ENCODE measurements at places on chromosomes 16 and 17. TPM values are rescaled to one million over a fixed set of nuclear protein-coding genes. Genes with fewer than 3 reads are reported as not detected.

SALL1 gene
- total RNA-seq = not detected

DNA sequence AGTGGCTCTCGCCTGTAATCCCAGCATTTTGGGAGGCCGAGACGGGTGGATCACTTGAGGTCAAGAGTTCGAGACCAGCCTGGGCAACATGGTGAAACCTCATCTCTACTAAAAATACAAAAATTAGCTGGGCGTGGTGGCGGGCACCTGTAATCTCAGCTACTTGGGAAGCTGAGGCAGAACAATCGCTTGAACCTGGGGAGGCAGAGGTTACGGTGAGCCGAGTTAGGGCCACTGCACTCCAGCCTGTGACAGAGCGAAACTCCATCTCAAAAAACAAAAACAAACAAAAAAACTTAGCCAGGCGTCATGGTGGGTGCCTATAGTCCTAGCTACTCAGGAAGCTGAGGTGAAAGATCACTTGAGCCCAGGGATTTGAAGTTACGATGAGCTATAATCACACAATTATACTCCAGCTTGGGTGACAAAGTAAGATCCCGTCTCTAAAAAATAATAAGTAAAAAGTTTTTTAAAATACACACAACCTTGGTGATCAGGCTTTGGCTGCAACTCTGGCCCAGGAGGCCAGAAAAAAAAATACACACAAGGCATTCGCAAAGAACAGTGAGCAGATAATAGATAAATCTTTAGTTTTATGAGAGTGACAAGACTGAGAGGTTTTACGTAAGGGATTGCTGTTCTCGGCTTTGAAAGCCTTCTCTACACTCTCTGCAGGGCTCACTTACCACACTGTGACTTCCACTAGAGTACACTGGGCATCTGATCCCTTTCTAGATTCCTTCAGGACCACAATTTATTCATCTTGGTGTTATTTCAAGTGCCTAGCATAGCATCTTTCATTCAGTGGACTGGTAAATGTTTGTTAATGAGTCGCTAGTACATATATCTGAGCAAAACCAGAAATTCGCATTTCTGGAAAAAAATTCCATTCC, 5.9 kb downstream of the GSPT1 start:
- no peak for DNase-seq

- DNase-seq = no peak
These were observed 23.0 kb downstream of the TSPOAP1 start for GRCh38 chr17:58305626-58306025.

DNA sequence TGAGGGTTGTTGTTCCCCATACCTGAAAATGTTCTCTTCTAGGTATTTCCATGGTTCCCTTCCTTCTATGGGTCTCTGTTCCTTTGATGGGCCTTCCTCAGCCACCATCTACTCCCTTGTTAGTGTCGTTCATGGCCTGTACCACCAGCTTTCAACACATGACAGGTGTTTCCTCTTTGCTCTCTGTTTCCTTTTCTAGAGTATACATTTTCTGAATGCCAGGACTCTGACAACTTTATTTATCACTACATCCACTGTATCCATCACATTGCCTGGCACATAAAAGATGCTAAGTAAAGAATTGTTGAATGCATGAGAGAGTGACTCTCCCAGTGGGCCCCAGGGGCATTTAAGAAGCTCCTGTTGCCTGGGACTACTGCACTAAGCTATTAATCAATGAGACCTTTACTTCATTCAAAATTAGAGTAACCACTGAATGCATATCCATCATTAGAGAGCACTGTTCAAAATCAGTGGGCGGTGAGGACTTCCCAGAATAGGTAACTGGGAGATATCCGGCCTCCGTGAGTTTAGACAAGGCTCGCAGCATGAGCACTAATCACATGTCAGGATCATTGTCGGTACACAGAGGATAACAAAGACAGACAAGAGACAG, 255.0 kb downstream of the CBLN1 start:
- DNase-seq = no peak

JPH3 gene
- total RNA-seq = 0.10 TPM

DNA sequence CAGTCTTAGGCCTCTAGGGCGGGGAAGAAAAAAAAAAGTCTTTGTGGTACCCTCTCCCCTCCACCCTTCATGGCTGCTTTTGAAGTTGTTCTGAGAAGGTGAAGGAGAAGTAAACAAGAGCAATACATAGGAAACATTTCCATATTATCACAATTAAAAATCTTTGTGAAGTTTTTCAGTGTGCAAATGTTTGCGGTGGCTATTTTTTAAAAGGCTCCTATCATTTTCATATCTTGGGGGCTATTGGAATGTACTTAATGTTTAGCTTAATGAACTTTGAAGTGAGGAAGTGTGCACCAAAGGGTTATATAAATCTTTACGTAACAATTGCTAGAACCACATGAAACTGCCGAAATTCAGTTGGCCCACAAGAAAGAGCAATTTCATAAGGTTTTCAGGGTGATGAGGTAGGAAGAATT, 7.6 kb downstream of the NOL11 start:
- no peak for DNase-seq

DNA sequence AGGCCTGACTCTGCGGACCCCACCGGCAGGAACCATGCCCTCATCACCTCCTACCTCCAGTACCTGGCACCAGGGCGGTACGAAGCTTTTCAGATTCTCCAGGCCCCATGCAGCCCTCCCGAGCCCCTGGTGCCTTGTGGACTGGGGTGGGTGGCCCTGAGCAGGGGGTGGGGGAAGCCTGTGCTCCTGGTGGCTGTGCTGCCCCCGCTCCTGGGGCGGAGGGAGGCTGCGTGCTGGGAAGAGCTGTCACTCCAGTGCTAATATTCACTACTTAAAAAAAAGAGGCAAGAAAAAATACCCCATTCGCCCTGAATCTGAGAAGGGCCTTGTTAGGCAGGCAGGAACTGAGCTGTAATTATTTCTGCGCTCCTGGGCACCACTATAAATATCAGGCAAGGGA, 111.8 kb downstream of the ENGASE start:
- no peak for DNase-seq

ZNF263 gene
- total RNA-seq = 29.7 TPM

DNA sequence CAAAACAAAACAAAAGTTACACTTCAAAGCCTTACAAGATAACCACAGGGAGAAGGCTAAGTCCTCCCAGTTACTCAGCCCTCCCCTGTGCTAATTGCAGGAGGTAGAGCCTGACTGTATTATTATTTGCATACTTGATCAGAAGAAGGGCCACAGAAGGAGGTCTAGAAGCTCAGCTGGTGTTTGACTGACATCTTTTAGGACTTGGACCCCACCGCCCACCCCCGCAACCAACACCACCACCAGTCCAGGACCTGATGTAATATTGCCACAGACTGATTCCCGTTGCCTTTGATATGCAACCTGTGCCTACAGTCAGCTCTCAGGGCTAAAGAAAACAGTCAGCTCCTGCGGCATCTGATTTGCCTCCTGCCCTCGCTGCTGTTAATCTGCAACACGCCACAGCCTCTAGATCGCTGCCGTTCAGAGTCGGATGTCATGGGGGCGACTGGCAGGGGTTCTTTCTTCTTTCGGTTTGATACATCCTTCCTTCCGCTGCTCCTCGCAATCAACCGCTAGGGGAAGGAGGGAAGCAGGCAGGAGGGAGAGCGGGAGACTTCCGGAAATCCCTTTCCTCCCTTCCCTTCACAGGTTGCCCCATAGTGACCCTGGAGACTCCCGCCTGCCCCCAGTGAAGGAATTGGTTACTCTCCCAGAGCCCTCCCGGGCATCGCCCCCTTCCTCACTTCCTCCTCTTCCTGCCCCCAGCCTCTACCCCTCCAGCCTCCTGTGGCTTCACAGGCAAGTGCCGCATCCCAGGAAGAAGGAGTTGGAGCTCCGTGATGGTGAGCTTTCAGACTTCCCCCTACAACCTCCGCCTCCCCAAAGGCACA, 90.5 kb upstream of the SOX9 start:
- peak; percentile 20 for DNase-seq

DNA sequence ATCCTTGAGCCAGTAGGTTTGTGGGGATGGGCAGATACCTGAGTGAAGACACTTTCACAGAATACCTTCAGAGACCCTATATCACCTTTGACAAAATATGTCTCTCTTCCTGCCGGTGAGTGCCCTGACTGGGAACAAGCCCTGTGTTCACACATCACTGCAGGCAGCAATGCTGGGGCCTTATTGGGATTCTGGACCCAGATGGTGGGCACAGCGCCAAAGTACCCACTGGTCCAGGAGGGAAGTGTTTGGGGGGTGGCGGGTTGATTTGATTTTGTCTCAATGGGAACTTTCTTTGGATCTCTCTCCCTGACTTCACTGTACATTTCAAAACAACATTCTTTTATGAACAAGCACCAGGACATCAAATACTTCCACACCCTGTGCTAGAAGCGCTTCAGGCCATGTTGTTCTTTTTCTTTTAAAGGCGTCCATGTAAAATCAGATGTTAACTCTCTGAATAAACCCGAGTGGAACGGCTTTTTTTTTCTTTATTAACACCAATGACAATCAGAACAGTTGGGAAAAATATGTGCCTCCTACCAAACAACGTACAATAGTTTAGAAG, 62.4 kb upstream of the AKTIP start:
- DNase-seq = no peak

Data from activated naive CD8-positive, alpha-beta T cell treated with anti-CD3 and anti-CD28 coated beads for 36 hours (primary cell).